ENCODE measurements at places on chromosomes 16 and 17.

- no peak for DNase-seq
These were observed 223.2 kb downstream of the ZFHX3 start for GRCh38 chr16:72824761-72825160.

- DNase-seq: no peak
These were observed 48.5 kb downstream of the SNX11 start for GRCh38 chr17:48155889-48156611.

DNA sequence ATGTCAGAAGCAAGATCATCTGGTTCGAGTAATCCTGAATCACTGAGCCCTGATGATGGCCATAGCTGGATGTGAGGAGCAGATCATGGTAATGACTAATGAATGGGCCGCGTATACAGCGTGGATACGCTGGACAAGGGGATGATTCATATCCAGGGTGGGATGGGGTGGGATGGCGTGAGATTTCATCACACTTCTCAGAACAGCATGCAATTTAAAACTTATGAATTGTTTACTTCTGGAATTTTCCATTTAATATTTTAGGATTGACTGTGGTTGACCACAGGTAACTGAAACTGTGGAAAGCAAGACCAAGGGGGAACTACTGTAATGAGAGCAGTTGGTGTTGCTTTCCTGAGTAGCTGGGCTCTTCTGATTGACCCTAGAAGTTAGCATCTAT is 225.5 kb downstream of the STX8 start:
- DNase-seq: no peak

GRCh38 chr17:77126519-77126918 is 14.2 kb upstream of the SEC14L1 start:
- DNase-seq: no peak

GRCh38 chr17:45894022-45894784 is at the start of gene MAPT:
Gene MAPT (plus strand): TSS chr17:45894554. CDS start chr17:45962338, 67,784 bp downstream.
- peak; percentile 40 for DNase-seq

GRCh38 chr17:76048025-76048605 is 21.0 kb upstream of the EVPL start:
- DNase-seq: no peak

GRCh38 chr16:24085666-24086065 is 170.5 kb upstream of the CACNG3 start:
- no peak for DNase-seq

DNA sequence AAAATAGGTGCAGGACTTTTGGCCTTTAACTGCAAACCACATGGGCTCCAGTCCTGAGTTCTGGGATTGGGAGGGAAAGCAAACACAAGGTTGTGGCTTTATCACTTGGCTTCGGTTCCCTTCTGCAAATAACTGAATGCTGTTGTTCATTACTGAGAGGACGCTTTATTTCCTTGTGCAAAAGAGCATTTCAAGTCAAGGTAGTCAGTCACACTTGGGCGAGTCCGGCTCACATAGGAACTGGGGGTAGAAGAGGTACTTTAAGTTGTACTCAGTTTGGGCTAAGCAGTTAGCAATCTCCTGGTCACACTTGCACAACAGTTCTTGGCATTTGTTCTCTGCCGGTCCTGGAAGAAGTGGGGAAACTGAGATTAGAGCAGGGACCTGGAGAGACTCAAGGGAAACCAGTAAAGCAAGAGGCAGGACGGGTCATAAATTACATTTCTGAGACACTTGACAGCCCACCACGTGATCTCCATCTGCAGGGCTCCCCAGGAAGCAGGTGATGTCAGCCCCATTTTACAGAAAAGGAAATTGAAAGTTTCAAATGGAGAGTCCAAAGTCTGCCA is 21.6 kb downstream of the PLA2G10 start:
- DNase-seq: no peak

GRCh38 chr17:17839791-17840707 is 3.3 kb upstream of the SREBF1 start:
- peak; percentile 41 for DNase-seq

- DNase-seq: no peak
These were observed 59.9 kb upstream of the MARCHF10 start for GRCh38 chr17:62868008-62868407.

- DNase-seq: no peak
These were observed 144.3 kb downstream of the ITFG1 start for GRCh38 chr16:47316442-47317015.

- no peak for DNase-seq
These were observed 4.7 kb upstream of the CDT1 start for GRCh38 chr16:88798772-88799455.

DNA sequence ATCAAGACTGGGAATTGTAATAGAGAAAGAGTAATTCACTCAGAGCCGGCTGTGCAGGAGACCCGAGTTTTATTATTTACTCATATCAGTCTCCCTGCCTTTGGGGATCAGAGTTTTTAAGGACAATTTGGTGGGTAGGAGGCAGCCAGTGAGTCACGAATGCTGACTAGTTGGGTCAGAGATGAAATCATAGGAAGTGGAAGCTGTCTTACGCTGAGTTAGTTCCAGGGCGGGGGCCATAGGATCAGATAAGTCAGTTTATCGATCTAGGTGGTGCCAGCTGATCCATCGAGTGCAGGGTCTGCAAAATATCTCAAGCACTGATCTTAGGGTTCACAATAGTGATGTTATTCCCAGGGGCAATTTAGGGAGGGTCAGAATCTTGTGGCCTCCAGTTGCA is 20.2 kb upstream of the GUCY2D start:
- no peak for DNase-seq

- DNase-seq: no peak
These were observed 54.1 kb downstream of the B9D1 start for GRCh38 chr17:19308398-19308797.

- DNase-seq: no peak
These were observed 215.3 kb downstream of the C16orf78 start for GRCh38 chr16:49588729-49589384.

DNA sequence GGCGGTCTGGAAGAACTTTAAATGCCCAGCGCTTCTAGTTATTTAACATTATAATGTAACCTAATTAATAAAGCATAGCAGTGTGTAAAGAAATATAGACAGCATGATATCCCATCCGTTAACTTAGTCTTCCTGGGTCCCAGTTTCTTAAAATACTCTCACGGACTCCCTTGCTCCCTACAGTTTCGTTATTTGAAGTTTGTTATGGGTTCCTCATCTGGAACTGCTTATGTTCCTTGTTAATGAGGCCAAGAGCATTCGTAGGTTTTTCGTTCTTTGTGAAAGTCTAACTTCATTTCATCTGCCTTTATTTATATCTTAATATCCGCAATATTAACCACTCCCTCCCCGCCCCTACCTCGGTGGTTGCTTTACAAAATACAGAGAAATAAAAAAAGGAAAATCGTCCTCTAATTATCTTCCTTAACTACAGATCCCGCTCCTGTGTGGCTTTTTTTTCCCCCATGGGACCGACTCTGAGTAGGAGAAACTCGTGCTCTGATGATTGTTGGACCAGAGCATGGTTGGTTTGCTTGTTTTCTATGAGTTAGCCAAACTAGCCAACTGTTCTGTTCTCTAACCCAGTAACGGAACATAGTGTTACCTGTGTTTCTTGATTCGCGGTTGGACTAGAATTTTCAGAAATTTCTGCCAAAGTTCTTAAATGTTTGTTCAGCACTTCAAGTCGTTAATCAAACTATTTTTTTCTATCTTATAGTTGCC is 863 bp downstream of the ADPRM start:
- no peak for DNase-seq

- no peak for DNase-seq
These were observed 417.6 kb upstream of the DYNLRB2 start for GRCh38 chr16:80123189-80123588.

GRCh38 chr17:81898029-81898866 is 3.8 kb upstream of the NPB start:
- no peak for DNase-seq
